ENCODE measurements at places on chromosomes 3 and 15.

- no peak for DNase-seq
Observed at GRCh38 chr3:65348398-65348995, 660.7 kb upstream of the ADAMTS9 start.

DNA sequence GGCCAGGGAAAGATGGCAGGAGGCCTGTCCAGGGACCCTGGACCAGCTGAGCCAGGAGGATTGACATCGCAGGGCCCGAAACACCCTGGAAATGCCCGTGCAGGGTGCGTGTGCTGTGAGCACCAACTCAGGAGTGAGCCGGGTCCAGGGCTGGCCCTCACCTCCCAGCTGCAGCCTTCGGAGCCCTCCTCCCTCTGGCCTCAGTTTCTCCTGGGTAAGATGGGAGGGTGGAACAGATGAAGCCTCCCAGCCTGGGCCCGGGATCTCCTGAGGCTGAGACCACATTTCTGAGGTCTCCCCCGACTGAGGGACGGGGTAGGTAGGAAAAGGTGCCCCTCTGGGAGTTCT is 5.3 kb upstream of the CALML4 start:
- no peak for DNase-seq

- no peak for DNase-seq
Observed at GRCh38 chr15:84772031-84772430, 23.6 kb downstream of the ZNF592 start.

DNA sequence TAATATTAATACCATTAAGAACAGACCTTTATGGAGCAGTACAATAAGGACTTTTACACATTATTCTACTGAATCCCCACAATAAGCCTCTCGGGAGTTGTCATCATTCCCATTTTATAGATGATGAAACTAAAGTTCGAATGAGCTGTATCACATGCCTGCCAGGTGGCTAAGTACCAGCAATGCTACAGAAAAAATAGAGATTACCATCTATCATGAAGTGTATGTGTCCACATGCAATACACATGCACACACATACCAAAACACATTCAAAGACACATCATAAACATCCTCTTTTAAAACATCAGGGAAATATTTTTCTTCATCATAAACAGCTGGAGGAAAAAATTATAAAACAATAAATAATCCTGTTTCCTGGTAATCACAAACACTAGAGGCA is 136.6 kb downstream of the SUCLG2 start:
- DNase-seq: no peak

DNA sequence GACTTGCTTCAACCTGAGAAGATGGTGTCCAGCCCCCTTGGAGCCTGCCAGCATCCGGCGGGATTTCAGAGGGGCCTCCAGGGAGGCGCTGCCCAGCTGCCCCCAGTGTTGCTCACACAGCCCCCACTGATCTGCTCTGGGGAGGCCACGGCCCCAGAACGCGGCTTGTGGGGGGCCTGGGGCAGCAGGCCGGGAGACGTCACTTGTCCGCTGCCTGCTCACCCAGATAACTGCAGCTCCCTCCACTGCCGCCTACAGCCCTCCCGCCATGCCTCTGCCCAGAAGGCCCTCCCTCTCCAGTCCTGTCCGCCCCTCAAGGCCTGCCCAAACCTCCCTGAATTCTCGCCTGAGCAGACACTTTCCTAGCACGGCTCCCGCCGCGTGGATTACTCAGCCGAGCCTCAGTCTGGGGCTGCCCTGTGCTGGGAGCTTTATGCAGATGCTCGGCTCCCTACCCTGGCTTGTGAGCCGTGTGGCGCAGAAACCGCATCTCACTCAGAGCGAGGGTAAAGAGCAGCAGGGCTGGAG is 17.2 kb upstream of the ADIPOQ start:
- no peak for DNase-seq

DNA sequence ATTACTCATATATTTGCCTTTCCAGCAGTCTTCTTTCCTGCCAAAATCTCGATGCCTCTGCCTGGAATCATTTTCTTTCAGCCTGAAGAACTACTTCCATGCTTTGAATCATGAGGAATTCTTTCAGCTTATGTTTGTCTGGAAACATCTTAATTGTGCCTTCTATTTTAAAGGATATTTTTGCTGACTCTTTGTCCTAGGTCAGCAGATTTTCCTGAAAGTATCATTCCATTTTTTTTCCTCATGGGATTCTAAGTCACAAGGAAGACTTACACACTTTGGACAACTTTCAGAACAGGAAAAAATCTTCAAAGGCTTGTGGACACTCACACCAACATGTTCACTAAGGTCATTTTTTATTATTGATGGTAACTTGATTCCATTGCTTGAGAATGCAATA is 10.1 kb downstream of the PRR23E start:
- no peak for DNase-seq

GRCh38 chr3:53040351-53040820 is 5.5 kb downstream of the SFMBT1 start:
- no peak for DNase-seq

Data from NCI-H1105 treated with DMSO at 0.1 percent for 48 hours (cell line).